ENCODE measurements at places on chromosomes 16 and 17.

DNA sequence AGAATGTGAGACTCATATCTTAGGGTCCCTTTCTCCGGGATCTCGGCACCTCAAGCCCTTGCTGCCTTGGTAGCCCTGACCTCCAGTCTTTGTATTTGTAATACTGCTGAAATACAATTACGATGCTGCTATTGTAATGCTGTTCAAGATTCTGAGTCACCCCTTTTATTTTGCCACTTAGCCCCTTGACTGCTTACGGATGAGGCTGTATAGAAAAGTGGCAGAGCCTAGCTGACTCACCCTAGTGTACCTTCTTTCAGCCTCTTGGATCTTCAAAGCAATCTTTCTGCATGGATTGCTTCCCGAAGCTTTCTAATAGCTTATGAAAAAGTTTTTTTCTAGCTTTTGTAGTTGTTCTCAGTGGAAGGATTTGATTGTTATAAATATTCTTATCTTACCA, 187.9 kb downstream of the KCNJ2 start:
- DNase-seq = no peak

DNA sequence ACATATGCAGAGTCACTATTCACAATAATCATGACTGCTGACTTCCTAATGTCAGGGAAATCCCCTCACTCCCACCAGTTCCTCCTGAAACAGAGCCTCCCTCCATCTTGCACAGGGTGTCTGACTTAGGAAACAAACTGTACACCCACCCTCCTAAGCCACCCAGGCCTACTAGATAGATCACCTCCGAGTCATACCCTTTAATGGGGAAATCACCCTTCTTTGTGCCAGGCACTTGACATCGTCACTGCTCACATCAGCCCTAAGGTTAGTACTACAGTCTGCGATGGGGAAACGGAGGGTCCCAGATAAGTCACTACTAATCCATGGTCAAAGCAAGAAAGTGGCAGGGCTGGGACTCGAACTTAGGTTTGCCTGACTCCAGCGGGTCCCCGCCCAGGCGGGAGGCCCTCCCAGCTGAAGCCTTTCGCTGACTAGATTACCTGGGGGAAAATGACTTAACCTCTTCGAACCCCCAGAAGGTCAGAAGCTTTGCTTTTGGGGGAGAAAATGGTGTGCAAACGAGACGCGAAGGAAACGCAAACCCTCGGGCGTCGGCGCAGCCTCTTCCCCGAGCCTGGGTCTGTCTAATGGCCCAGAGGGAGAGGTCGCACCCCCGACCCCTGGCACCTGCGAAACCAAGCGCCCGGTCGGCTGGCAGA, 3.4 kb upstream of the MLLT6 start:
- DNase-seq = peak; percentile 49

GRCh38 chr16:71746442-71747046, 22.0 kb upstream of the PHLPP2 start:
- DNase-seq = no peak

DNA sequence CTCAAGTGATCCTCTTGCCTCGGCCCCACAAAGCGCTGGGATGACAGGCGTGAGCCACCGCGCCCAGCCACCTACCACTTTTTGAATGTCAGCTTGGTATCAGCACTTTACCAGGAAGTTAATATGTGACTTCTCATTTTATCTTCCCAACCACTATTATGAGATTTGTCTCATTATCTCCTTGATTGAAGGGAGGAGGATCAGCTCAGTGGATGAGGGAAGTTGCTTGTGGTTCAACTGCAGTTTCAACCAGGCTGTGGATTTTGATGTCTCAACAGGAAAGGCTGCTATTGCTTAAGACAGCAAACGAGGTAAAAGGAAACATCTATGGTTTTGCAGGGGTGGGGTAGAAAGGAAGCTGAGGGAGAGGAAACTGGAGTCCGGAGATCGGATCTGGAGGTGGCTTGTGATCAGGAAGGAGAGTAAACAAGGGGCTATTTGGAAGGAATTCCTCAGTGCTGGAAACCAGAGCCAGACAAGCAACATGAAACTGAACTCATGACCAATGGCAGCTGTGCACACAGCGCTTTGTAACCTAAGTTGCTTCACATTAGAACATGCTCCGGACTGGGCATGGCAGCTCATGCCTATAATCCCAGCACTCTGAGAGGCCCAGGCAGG, 180.5 kb downstream of the VPS53 start:
- no peak for DNase-seq

DNA sequence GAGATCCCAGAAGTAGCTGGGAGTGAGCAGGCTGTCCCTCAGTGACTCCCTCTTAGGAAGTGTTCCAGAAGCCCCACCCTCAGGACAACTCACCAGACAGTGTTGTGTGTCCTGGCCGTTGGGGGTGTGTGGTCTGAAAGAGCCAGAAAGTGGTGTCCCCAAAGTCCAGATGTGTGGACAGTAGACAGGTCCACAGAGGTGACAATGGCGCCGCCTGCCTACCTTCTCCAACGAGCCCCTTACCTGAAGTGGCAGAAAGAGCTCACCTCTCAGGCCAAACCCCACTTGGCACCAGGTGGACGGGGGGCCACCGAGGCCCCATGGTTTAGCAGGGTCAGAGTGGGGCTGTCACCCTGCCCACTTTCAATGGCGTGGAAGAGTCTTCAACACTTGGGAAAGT, 19.9 kb downstream of the C17orf100 start:
- no peak for DNase-seq

DNA sequence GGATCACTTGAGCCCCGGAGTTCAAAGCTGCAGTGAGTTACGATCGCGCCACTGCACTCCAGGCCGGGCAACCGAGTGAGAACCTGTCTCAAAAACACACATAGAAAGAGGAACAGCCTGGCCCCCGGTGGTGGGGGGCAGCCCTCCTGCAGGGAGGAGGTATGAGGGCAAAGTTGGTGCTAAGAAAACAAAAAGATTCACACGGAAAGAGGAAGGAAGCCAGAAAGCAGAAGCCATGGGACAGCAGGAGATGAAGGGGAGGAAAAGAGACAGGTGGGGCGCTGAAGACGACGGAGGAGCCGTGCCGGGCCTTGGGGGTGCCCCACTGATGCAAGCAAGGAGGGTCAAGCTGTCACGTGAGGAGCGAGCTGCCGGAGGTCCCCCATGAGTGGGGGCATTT, 8.2 kb upstream of the C16orf74 start:
- DNase-seq = no peak

DNA sequence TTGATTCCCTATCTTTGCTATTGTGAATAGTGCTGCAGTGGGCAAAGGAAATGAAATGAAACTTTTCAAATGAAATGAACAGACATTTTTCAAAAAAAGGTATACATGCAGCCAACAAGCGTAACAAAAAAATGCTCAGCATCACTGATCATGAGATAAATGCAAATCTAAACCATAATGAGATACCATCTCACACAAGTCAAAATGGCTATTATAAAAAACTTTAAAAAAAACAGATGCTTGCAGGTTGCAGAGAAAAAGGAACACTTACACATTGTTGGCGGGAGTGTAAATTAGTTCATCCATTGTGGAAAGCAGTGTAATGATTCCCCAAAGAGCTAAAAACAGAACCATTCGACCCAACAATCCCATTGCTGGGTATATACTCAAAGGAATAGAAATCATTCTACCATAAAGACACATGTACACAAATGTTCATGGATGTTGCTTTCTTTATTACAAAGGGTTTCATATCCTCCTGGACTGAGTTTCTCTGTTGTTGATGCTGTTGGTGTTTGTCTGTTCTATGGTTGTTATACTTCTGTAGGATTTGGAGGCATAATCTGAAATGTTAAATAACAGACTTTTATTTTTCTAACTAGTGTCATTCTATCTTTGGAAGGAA, 99.3 kb upstream of the SOX9 start:
- no peak for DNase-seq

GRCh38 chr17:8857919-8858318, 9.6 kb downstream of the PIK3R6 start:
- DNase-seq = no peak

- no peak for DNase-seq
These were observed 242.0 kb downstream of the FTO start for GRCh38 chr16:53945996-53946395.

DNA sequence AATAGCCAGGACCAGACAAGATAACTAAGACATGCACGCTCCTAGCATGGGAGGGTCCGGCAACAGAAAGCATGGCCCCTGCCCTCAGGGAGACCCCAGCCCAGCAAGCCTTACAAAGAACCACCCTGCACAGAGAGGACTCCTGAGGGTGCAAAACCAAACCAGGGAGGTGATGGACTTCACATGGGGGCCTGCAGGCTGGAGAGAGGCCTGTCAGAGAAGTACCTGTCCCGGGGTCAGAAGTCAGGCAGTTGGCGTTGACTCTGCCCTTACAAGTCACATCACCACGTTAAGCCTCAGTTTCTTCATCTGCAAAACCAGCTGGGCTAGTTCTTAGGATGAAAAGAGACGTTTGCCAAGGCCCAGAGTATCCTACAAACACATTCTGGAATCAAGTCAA, 4.7 kb downstream of the OTOP2 start:
- no peak for DNase-seq

DNA sequence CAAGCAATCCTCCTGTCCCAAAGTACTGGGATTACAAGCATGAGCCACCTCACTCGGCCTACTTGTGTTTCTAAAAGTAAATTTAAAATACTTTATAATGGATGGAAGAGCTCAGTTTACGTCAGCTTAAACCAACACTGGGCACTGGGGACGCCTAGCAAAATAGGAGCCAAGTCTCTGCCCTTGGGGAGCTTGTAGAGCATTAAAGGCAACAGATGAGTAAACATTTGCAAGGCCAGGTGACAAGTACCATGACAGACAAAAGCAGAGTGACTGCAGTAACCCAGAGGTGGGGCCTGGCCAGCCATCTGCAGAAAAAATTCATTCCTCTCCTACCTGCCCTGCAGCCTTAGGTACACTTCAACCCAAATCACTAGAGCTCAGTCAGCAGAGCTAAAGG, 12.1 kb upstream of the NLK start:
- DNase-seq = no peak

- no peak for DNase-seq
These were observed 24.2 kb downstream of the FOXL1 start for GRCh38 chr16:86602521-86602920.

- DNase-seq = no peak
These were observed 1.1 kb downstream of the ST6GALNAC2 start for GRCh38 chr17:76584427-76585032.

DNA sequence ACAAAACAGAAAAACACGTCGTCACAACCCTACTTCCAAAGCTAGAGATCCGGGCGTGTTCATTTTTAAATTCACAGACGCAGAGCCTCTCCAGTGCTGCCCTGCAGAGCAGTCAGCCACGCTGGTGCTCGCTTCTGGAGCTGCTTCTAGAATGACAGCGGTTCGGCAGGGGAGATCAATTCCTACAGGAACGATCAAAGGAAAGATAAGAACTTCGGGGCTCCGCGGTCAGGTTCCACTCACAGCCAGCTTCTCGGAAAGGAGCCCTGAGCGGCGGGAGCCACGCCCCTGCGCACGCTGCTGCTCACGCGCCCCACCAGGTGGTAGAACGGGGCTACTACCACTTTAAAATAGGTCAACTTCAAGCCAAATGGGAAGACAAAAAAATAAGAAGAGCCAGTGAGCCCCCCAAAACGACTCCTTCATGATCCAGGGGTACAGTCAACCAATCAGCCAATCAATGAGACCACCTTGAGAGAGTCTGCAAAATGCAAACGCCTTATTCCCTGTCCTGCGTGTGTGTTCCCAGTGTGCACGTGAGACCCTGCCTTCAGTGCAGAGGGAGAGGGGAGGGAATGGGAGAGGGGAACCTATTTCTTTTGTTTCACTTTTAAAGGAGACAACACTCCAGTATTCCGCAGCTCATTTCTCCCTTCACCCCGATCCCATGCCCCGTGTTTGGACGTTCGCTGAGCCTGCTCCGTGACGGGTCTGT, 209.7 kb downstream of the RBFOX3 start:
- peak; percentile 83 for DNase-seq

DNA sequence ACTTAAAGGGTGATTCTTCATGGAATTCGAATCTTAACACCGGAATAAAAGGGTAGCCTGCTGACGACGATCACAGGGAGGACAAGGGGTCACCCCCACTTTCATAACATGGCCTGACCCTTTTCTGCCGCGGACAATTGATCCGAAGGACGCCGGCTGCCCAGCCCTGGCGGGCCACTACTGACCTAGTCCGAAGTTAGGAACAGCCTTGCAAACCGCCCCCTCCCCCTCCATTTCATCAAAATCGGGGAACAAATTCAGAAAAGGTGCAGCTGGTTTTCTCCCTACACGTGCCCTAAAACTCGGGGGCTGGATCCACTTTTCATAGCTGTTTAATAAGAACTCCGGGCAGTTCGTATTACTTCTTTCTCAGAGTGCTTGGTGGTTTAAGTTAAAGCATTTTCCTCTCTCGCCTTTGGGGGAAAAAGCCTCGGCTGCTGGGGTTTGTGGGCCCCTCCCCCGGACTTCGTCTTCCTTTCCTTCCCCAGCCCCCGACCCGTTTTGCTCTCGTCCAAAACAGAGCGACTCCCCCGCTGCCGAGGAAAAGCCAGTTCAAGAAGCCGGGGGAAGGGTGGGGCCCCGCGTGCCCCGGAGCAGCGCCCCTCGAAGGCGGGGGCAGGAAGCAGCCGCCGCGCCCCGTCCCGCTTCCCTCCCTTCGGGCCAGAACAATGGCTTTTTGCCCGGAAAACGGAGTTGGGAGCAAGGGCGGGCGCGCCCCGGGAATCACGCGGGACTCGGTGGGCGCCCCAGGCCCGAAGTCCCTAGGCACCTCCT, 641 bp upstream of the CBX2 start:
- DNase-seq = peak; percentile 88

DNA sequence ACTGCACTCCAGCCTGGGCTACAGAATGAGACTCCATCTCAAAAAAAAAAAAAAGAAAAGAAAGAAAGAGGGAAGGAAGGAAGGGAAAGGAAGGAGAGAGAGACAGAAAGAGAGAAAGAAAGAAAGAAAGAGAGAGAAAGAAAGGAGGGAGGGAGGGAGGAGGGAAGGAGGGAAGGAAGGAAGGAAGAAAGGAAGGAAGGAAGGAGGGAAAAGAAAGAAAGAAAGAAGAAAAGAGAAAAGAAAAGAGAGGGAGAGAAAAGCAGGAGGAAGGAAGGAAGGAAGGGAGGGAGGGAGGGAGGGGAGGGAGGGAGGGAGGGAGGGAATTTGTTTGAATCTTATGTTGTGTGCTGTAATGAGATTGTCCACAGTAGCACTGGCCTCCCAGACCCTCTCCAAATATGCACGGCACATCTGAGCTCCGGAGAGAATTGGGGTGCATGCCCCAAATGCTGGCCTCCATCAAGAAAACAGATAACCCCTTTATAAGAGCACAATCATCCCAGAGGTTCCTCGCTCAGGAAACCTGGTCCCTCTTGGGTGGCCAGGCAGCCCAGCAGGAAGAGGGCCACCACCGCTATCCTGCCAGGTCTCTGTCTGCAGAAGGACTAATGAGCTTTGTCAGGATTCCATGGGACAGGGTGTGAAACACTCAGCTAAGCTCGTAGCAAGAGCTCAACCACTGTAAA, 8.8 kb upstream of the EIF1 start:
- DNase-seq = no peak

Measured in WERI-Rb-1 (cell line).